ENCODE measurements at places on chromosomes 11 and 22.

- DNase-seq: no peak
Observed at GRCh38 chr11:36238881-36239280, 50.3 kb downstream of the COMMD9 start.

GRCh38 chr11:92296138-92296515 lies 71.5 kb downstream of the FAT3 start:
- DNase-seq: no peak

DNA sequence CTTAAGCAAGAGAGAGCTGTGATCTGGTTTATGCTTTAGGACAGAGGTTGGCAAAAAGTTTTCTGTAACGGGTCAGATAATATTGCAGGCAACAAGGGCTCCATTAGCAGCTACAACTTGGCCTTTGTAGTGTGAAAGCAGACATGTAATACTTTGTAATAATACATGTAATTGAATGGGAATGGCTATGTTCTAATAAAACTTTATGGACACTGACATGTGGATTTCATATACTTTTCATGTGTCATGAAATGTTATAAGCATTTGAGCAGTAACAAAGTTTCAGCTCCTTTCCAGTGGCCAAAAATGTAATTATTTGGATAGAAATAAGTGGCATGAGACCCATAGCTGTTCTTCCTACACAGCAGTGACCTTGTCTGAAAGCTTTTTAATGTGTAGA lies 3.1 kb downstream of the DYNC2H1 start:
- no peak for DNase-seq

GRCh38 chr22:49102367-49102766 lies 725.3 kb downstream of the BRD1 start:
- DNase-seq: no peak

DNA sequence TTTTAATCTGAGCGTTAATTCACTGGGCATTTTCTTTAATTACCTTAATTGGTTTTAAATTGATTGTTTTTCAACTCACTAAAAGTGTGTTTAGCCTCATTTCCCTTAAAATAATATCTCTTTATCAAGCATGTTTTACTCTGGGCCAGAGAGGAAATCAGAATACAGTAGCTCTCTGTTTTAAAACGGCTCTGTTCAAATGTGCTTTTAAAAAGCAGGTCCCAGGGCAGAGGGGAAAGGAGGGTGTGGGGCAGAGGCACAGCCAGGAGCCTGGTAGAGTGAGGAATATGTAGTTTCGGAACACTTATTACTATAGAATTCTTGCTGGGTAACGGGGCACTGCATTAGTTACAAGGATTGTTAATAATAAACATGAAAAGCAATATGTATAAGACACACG lies 47.6 kb downstream of the FBXO7 start:
- DNase-seq: no peak
